ENCODE measurements at places on chromosomes 7 and 10.
A peak's percentile ranks its signal among the peaks of the same experiment; 100 is the strongest.

GRCh38 chr10:132334631-132335188, 2.7 kb downstream of the LRRC27 start:
- DNase-seq: no peak

DNA sequence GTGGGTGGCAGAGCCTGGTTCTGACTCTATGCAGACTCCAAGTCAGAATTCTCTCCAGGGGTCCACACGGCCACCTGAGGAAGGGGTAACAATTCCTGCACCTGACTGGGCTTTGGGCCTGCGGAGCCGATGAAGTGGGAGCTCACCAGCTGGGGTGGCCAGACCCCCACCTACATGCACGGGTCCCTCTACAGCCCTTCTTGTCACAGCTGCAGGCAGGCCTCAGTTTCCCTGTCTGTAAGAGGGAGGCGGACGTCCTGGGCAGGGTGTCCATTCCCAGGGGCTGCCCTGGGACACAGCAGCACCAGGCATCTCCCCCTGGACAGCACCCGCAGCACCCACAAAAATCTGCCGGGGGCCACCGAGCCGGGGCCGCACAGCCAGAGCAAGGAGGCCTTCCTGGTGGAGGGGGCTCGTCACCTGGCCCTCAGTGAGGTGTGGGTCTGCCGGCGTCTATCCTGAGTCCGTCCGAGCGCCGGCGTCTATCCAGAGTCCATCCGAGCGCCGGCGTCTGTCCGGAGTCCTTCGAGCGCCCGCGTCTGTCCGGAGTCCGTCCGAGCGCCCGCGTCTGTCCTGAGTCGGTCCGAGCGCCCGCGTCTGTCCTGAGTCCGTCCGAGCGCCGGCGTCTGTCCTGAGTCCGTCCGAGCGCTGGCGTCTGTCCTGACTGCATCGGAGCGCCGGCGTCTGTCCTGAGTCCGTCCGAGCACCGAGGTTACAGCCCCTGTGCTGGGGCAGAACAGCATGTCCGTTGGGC, 65.1 kb downstream of the PDGFA start:
- no peak for DNase-seq

DNA sequence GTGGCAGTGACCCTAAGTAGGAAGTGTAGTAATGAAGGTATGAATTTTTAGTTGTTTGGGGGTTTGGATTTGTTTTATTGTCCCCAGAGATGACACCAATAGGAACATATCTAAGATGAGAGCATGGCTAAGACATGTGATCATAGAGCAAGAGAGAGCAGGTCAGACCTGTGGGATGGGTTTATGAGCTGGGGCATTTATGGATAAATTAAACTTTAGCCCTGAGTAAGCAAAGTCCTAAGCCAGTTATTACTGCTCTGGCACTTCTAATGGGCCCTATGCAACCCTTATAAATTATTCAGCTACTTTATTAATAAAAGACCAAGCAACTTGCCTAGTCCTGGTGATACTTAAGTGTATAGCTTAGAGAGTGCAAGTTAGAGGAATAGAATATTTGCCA, 85.1 kb downstream of the LRRC4 start:
- DNase-seq: no peak

- DNase-seq: no peak
Measured at GRCh38 chr10:42872865-42873435, 90.4 kb downstream of the BMS1 start.

DNA sequence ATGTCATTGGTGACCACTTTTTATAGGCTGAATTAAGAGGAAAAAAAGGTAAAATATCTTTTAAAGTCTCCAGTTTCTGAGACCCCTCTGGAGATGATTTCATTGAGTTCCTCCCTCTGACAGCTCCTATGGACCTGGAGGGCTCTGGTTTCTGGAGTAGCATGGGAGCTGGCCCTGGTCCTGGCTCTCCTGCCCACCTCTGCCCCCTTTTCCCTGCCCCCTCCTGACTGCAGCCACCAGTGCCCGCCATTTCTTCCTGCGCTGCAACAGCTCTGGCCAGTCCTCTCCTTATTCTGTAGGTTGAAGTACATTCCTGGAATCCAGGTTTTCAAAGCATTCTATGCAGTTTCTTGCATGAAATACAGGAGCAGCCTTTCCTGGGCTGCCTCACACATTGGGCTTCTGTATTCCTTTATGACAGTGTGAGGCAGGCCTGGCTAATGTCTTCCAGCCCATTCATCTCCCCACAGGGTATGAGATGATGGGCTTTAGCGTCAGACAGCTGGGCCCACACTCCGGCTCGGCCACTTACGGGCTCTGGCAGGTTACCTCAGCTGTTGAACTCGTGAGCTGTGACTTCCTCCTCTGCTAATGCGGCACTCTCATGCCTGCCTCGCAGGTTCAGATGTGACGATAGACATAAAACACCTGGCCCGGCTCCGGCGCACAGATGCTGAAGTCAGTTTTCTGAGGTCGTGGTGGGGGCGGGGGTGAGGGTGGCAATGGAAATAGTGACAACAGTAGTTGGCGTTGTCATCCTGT, 101.7 kb downstream of the MGMT start:
- DNase-seq: no peak

GRCh38 chr10:86594535-86594934, 59.8 kb upstream of the OPN4 start:
- DNase-seq: no peak

DNA sequence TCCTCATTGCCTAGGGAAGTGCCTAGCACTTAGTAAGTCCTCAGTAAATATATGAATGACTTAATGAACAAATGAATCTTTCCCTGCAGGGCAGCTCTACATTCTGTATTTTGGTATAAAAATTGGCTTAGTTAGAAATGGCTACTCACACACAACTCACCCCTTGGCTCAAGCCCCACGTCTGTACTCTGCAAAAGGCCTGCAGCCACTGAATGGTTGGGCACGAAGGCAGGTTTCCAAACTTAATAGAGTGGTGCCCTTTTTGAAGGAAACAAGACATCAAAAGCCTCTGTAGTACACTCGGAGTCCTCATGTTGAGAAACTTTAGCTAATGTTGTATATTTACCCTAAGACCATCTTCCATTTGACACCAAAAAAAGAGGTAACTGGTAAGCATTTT, 36.6 kb downstream of the CRHR2 start:
- no peak for DNase-seq

GRCh38 chr10:89454561-89455347, 40.4 kb downstream of the IFIT5 start:
- DNase-seq: no peak

DNA sequence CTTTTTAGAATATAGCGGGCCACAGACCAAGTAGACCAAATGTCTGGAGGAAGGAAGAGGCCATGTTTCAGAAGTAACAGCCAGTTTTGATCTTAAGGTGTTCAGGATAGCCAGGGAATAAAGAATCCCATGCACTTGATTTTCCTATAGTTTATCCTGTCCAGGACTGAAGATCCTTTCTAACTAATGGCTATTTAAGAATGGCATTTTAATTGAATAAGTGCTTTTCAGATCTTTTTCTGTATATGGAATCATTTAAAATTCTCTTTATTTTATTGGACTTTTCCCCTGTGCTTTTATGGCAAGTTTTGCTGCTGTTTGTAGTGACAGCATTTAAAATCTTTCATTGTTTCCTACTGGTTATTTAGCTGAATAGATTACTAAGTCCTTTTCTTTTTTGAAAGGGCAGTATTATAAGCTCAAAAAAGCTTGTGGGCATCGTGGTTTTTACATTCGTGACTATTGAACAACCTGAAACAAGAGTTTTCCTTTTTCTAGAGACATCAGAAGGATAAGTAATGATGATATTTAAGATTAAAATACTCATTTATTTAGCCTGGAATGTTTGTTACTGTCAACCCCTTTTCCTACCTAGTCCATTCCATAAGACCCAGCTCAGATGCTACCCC, 2.4 kb downstream of the INPP5F start:
- DNase-seq: no peak

- no peak for DNase-seq
Measured at GRCh38 chr7:76216381-76217082, 14.8 kb downstream of the SRRM3 start.

GRCh38 chr7:81743665-81744064, 26.2 kb downstream of the HGF start:
- no peak for DNase-seq

GRCh38 chr10:88389456-88389855, 193.7 kb downstream of the RNLS start:
- DNase-seq: no peak

DNA sequence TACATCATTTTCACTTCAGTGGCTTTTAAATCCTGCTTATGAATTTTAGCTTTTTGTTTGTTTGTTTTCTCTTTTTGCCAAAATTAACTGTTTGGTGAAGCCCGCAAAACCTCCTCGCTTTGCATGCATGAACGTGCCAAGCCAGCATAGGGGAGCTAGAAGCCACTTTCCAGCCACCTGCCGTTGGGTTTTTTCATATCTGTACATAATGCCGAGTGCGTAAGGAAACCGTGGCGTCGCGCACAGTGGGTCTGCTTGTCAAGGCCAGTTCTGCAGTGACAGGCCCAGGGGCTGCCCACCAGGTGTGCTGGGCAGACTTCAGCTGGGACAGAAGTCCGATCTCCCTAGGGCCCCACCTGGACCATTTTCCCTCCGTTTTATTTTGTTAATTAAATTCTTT, 41.1 kb downstream of the WIPI2 start:
- no peak for DNase-seq

DNA sequence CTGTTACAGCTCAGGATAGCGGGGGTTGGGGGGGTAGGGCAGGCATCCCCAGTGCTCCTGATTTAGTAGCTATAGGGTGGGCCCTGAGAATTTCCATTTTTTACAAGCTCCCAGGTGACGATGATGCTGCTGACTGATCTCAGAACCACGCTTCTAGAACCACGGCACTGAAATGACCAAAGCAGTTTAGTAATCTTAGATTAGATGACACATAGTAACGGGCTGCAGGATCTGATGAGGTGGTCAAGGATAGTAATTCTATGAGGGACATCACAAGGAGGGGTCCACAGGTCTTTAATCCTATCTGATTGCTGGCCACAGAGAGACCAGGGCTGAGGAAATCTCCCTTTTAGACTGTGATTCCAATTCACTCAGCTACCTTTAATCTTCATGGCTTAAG, 167.2 kb downstream of the JAZF1 start:
- no peak for DNase-seq

- DNase-seq: no peak
Measured at GRCh38 chr7:7272294-7272693, 90.0 kb downstream of the C1GALT1 start.

GRCh38 chr10:14904316-14904732, 25.7 kb downstream of the SUV39H2 start:
- no peak for DNase-seq

- DNase-seq: no peak
Measured at GRCh38 chr7:157817433-157817832, 480.6 kb downstream of the DNAJB6 start.

DNA sequence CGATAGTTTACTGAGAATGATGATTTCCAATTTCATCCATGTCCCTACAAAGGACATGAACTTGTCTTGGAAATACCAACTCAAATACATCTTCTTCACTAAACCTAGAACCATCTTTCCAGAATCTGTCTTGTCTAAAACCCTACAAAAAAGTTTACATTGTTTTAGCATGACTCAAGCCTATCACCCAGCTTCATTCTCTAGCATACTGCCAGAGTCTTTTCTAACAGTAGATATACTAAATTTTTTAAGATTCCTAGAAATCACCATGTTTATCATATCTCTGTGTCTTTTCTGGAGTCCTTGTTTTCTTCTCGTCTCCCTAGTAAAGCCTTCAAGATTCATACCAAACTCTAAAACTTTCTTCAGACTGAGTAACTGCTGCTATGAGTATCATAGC, 129.7 kb downstream of the SEMA3E start:
- no peak for DNase-seq

- no peak for DNase-seq
Measured at GRCh38 chr7:100728196-100728595, 5.2 kb upstream of the ZAN start.

GRCh38 chr7:37354656-37355131, 94.0 kb downstream of the ELMO1 start:
- DNase-seq: peak; percentile 90

DNA sequence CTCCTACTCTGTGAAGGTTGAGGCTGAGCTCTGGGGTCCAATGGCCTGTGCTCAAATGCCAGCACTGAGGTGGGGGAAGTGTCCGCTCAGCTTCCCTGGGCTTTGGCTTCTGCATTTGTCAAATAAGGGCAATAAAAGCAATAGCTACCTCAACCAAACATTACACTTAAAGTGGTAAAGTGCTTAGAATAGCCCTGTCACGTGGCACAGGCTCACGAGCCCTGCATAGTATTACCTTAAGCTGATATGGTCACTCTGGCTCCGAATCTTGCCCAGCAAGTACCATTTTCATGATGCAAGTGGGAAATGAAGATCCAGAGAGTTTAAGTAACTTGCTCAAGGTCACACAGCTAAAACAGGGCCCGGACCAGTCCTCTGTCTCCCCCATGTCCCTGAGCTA, 451.1 kb upstream of the ZMIZ1 start:
- DNase-seq: no peak

DNA sequence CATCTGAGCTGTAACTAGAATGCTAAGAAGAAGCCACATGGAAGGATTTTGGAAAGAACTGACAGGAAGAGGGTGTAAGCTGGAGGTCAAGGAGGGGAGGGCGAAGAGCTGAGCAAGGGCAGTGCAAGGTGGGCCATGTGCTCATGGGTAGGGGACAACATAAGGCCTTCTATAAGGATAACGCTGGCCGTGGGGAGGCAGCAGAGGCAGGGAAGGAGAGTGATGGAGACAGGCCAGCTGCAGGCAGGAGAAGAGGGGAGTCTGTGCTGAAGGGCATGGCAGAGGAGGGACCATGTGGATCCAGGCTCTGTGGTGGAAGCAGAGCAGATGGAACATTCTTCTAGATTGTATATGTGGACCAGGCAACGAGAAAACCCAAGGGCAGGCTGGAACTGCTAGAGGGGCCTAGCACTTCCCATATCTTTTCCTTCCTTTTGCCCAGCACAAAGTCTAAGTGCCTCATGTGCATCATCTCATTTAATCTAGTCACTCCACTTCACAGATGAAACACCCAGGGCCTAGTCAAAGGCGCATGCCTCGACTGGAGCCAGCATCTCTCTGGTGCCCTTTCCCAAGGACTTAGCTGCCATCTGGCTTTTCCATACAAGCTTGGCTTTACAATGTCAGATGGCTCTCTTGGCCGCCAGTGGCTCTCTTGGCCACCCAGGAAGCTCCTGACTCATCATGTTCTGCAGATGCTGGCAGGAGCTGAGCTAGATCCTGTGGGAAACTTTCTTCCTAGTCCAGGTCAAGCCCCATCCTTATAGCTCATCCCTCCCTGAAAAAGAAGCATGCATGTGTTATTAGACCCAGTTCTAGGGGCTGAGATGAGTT, 6.6 kb downstream of the LRRC18 start:
- no peak for DNase-seq
